ENCODE measurements at places on chromosomes 11 and 22.

- no peak for DNase-seq
Observed at GRCh38 chr11:45182902-45183301, 36.5 kb downstream of the PRDM11 start.

DNA sequence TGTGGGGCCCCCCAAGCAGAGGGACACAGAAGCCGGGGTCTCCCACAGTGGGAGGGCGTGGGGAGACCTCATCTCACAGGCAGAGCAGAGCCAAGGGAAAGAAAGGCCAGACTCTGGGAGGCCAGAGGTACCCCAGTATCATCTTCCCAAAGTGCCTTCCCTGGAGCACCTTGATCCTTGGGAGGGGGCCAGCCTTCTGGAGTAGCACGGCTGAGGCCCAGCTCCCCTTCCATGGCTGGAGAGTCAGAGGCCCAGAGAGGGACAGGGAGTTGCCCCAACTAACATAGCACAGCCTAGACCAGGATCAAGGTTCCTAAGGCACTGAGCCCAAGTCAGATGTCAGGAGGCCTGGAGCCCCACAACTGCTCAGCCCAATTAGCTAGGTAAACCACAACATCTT lies 50.6 kb downstream of the ELFN2 start:
- DNase-seq, result no peak

GRCh38 chr11:110873975-110874374 lies 161.7 kb upstream of the ARHGAP20 start:
- DNase-seq, result no peak

GRCh38 chr22:49240472-49240871 lies 587.2 kb downstream of the BRD1 start:
- DNase-seq, result no peak

DNA sequence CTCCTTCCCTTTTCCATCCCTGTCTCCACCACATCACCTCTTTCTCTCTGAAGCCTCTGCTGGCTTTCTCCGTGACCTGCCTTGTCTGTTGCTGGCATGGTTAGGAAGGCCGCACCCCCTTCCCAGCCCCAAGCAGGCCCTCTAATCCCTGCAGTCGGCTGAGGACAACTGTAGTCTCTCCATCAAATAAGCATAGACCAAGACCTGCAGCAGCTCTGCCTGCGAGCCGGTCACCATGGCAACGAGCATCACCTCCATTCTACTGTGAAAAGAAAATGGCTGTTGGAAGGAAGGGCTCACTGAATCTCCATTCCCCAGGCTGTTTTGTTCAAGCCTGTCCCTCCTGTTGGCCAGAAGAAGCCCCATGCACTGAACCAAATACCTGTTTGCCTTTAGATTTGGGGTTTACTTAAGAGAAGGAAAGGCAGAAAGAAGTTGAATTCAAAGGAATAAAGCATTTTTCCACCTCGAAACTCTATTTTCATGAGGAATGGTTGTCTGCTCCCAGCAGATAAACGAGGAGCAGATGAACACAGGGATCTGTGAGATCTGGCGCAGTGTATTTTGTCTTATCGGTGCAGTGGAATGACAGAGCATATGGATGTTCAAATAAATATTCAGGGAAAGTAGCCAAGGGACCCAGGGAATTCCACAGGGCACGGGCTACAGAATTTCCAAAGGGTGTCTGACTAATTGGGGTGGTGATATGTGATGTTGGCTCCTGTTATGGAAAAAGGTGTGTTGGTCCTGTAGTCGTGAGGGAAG lies 113.1 kb upstream of the TTC12 start:
- DNase-seq, result no peak

DNA sequence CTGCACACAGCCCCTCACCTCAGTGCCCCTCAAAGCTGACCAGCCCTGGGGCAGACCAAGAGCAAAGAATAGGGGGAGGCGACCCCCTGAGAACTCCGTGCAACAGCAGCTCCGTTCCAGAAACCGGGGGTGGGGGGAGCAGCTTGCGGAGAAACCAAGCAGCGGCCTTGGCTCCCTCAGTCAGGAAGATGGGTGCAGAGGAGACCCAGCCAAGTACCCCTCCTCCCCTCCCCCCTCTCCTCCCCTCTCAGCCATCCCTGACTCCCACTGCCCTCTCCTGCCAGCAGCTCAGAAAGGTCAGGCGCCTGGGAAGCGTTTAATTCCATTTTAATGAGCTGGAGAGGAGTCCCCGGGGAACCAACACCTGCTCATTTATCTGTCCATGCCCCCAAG lies 78.9 kb downstream of the PDE2A start:
- DNase-seq, result no peak

DNA sequence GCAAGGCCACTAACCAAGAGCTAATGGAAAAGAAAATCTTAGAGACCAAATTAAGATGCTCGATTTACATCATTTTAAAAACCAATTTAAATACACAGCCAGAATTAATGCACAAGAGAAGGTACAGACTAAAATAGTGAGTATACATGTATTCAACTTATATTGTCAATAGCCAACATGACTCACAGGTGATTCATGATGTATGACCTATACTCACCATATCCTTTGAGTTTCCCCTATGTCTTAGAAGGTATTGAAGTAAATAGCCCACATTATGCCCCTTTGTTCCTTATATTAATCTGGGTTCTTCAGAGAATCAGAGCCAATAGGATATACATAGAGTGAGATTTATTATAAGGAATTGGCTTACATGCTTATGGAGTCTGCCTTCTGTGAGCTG lies 97.5 kb upstream of the ANO3 start:
- DNase-seq, result no peak

GRCh38 chr11:9831122-9831521 lies 167.2 kb downstream of the SWAP70 start:
- DNase-seq, result no peak

DNA sequence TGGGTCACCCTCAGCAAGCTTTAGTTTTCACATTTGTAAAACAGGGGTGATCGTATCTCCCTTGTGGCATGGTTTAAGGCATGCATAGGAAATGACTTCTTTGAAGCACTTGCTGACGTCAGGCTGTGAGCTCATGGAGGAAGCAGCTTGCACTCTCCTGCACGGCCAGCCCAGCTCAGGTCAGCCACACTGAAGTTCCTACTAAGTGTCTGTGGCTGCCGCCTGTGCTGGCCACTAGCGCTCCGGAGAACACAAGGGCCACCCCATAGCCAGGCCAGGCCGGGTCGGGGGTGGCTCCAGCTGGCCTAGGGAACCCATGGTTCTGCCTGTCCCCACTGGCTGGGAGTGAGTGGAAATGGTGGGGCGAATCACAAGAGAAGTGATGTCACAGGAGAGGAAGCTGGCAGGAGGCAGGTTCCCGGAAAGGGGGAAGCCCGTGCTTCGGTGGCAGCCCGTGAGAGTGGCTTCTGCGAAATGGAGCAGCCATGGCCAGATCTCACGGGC lies 28.2 kb downstream of the KCTD17 start:
- DNase-seq, result no peak

- DNase-seq, result no peak
Observed at GRCh38 chr11:120249279-120250262, 9.6 kb downstream of the POU2F3 start.

- no peak for DNase-seq
Observed at GRCh38 chr11:61353131-61354067, 8.3 kb downstream of the CYB561A3 start.

- DNase-seq, result no peak
Observed at GRCh38 chr22:39928536-39929520, 27.9 kb downstream of the GRAP2 start.

GRCh38 chr11:95767498-95767897 lies 22.1 kb downstream of the FAM76B start:
- no peak for DNase-seq

GRCh38 chr11:90222459-90223247 lies at the start of gene CHORDC1:
TSS of gene CHORDC1 (minus strand) at chr11:90223049. CDS start at chr11:90222954, 95 bp downstream.
- peak; percentile 91 for DNase-seq

DNA sequence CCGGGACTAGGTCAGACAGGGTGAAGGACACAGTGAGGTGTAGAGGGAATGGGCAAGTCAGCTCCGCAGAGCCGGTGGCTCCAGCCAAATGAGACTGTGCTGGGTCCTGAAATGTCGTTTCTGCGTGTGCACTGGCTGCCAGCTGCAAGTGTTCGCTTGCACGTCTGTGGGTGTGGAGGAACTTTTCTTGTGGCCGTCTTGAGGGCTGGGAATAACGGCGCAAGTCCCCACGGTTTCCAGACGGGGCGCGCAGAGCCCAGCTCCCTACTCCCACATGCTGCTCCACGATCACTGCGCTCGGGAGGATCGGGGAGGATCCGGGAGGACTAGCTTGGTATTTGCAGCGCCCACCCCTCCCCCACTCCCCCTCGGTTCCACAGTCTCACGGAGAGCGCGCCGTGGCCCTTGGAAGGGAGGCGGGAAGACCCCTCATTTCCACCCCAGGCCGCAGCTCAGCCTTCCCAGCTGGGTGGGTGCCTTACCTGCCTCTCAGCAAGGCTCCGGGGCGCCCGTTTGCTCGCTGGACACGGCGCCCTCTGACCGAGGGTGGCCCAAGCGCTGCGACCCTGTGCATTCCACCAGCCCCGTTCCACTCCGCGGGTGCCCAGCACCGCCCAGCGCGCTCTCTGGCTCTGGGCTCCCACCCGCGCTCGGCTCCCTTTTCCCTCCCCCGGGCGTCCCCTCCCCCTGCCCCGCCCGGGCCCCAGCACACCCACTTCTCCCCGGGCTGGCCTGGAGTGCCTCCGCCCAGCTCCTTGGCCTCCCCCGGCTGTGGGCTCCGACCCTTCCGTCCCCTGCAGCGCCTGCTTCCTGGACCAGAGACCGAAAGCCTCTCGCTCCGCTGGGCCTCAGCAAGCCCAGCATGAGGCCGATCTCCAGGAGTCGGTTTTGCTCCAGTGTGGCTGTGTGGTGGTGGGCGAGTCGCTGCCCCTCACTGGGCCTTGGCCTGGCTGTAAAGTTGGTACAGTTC lies at the start of gene KCNE3:
TSS of gene KCNE3 (minus strand) at position 634 of the 970 bp plus-strand sequence. CDS start 9,986 bp downstream, outside the sequence.
- DNase-seq, result peak; percentile 69

DNA sequence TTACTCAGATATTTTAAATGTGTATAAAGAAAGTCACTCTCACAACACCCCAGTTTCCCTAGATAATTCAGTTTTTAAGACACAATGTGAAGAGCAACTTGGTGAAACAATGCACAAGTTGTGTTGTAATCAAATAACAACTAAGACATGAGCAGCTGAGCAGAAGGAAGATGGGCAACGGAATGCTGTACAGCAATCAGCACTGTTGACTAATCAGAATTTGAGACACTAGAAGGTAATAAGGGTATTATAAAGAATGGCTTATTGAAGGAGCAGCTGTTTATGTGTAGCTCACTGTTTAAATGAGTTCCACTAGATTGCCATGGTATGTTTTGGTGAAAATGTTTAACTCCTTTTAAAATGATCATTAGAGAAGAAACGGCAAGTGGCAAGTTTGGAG lies 60.1 kb downstream of the SOX6 start:
- no peak for DNase-seq

DNA sequence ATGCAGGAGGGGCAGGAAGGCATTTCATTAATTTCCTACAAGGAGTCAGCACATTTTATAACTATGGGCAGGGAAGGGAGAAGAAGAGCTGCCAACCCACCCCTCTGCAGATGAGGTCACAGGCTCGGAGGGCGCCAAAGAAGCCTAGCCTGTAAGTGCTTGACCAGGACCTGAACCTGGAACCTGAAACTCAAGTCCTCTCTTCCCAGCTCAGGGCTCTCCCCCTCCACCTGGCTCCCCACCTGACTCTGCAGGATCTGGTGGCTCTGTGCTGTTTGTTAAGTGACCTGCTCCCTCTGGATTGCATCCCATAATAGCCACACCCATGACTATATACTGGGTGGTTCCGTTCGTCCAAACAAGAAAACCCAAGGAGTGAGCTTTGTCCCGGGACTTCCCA lies 27.3 kb downstream of the SCGB1A1 start:
- no peak for DNase-seq

GRCh38 chr11:122663764-122664163 lies 8.2 kb downstream of the UBASH3B start:
- DNase-seq, result no peak

- no peak for DNase-seq
Observed at GRCh38 chr22:18062421-18062820, 15.4 kb upstream of the PEX26 start.

GRCh38 chr11:279966-280705 lies 1.9 kb downstream of the NLRP6 start:
- no peak for DNase-seq

DNA sequence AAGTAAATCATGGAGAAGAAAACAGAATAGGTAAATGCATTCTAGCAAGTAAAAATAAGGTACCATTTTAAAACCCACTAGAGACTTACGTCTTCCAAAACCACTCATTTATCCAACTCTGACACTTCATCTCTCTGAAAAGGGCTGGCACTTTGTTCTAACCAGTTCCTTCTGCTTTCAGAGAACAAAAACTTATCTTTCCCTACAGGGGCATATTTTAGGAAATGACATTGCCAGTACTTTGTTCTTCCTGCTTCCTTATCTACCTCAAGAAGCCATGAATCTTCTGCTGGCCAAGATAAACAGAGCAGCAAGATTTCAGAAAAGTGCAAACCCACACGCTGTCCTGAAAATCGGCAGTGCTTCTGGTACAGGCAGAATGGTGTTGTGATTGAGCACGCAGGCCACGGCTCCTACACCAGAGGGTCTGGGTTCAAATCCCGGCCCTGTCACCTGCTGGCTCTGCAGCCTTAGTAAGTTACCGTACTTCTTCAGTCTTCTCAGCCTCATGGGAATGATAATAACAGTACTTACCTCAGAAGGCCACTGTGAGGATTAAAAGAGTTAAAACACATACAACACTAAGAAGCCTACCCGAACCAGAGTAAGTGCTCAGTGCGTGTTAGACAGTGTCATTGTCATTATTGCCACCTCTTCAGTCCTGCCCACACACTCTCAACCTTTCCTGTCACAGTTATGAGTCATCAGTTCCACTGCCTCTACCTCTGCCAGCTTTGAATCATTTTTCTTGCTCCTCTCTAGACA lies 11.0 kb downstream of the MPZL3 start:
- DNase-seq, result no peak

GRCh38 chr11:85628771-85629341 lies 463 bp downstream of the TMEM126B start:
- DNase-seq, result no peak

DNA sequence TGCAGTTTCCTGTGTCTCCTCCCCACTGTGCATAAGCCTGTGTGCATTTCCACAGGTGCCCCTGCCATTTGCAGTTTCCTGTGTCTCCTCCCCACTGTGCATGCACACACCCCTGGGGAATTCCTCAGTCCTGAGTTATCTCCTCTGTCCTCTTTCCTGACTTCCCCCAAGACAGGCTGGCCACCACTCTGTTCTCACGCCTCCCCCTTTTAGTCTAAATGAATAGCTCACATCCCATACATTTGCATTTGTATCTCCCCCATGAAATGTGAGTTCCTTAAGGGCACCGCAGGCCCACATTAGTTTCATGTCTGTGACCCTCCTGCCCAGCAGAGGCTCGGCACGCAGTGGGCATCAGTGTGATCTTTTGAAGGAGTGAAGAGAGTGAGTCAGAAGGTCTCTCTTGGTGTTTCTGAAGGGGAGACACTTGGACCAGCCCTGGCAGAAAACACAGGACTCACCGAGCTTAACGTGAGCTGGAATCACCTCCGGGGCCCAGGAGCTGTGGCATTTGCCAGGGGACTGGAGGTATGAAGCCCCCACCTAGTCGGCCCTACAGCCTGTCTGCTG lies 6.2 kb downstream of the LRRC74B start:
- DNase-seq, result no peak

DNA sequence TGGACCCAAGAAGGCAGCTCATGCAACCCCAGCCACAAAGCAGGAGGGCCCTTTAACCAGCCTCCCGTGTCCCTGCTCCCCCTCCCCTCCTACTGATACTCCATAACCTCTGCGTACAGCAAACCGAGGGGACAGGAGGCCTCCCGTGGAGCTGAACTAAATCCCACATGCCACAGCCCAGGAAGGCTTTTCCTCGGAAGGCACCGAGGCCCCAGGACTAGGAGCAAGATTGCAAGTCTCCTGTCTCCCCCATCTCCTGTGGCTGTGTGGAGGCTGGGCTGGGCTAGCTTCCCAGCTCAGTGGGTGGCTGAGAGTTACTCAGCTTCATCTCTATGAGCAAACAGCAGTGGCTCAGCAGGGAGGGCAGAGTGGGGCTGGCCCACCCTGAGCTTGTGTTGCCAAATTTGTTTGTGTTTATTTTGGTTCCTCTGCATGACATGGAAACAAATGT lies 62.7 kb upstream of the NECTIN1 start:
- no peak for DNase-seq

All from left ventricle myocardium inferior (tissue), 1 donor.